Activated B cell treated with CpG ODN at 0.5 μM for 24 hours (primary cell): ENCODE measurements at places on chromosomes 2 and 18. TPM values are rescaled to one million over a fixed set of nuclear protein-coding genes. Genes with fewer than 3 reads are reported as not detected.

DNA sequence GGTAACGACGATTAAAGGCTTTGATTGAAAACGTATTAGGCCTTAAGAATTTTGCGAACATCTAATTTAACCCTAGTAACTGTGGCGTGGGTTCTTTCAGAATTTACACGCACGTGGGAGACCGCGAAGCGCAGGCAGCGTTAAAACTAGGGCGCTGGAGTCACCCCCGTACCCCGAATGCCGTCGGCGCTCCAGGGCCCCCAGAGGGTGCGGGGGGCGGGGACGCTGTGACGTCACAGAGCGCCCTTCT is 673 bp upstream of the SMCHD1 start:
- DNase-seq: peak; percentile 80

DNA sequence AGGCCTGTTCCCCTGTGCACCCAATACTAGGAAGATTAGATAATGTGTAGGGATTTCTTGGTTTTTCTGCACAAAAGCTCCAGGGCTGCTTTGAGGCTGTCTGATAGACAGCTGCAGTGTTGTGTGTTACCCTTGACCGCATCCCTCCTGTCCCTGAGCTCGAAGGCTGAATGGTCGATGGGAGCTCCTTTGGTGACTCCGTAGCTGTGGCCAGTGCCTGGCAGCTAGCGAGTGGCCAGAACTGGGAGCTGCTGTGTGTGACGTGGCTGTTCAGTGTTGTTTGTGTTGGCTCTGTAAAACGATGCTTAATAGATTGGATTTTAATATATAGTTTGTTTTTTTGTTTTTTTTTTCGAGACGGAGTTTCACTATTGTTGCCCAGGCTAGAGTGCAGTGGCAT is 170.0 kb downstream of the AGAP1 start:
- DNase-seq: no peak

Gene TRIM43
- total RNA-seq: not detected in 2 replicates

DNA sequence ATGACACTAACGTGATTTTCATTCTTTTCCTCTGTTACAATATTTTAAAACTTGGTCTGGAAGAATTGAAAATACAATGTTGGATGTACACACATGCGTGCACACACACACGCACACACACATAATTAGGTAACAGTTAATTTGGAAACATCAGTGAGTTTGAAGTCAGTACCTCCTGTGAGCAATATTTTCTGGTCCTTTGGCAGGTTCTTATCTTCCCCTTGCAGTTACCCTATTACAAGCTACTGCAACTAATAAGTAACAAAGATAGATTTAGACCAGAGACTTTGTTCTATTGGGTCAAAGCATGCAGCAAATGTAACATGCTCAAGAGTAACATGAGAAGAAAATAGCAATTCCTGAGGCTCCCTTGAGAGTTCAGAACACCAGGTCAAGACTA is 73.3 kb downstream of the ZNF385B start:
- no peak for DNase-seq

- no peak for DNase-seq
Observed at GRCh38 chr2:55111570-55112228, 61.4 kb upstream of the RTN4 start.

Gene FER1L5
- not detected in 2 replicates for total RNA-seq

DNA sequence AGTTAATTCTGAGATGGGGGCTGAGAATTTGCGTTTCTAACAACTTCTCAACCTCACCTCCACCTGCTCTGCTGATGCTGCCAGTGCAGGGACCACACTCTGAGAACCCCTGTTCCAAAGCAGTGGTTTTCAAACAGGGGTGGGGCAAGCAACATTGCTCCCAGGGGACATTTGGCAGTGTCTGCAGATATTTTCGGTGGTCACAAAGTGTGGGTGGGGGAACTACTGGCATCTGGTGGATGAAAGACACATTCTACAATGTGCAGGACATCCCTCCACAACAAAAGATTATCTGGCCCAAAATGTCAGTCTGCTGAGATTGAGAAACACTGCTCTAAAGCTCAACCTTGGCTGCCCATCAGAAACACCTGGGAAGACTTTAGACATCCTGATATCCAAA is 188.7 kb upstream of the SATB2 start:
- no peak for DNase-seq

Gene TFPI
- not detected in 2 replicates for total RNA-seq

Gene GKN2
- not detected in 2 replicates for total RNA-seq

Gene ATP5F1A
- 336 and 348 TPM in 2 replicates for total RNA-seq
